ENCODE measurements at places on chromosomes 7 and 10. TPM values are rescaled to one million over a fixed set of nuclear protein-coding genes. Genes with fewer than 3 reads are reported as not detected.
A peak's percentile ranks its signal among the peaks of the same experiment; 100 is the strongest.

Gene CFAP70
- total RNA-seq = 3.1 TPM

Gene OR13A1
- total RNA-seq = 0.15 TPM

Gene PTPN20
- 19.1 TPM for total RNA-seq

- no peak overlapping the region for H3K27ac ChIP-seq
- H3K27me3 ChIP-seq = no peaks in the 10 kb centered on the region
- DNase-seq = no peak
Observed at GRCh38 chr10:122124808-122125207, 135.8 kb downstream of the TACC2 start.

DNA sequence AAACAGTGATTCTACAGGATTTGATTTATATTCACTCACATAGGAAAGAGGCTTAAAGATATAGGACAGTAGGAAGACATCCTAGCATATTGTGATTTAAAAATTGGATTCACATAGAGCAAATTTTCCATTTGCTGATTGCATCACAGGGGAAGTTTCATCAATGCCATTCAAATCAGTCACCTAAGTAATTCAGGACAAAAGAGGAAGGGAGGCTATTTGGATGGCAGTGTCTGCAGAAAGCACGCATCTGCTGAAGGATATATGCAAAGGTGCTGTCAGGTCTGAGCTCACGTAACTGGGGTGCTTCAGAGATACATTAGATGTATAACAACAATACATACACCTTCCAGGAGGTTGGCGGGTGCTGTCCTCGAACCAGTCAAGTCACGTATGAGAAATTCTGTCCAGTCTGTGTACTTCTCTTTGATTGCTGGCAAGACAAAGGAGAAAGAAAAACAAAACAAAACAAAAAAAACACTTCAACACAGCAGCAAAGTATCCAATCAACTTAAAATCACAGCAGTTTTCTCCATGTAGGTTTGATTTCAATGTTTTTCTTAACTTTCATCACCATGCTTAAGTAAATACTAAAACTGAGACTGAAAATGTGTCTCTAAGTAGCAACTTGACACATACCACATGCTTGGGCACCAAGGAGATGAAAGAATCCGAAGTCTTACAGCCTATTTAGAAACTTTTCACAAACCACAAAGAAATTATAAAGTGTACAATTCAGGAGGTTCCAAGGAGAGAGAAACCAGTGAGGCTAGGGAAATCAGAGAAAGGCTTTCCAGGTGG, 125.1 kb downstream of the SFMBT2 start:
- DNase-seq = no peak
- H3K4me1 ChIP-seq = no peaks in the 10 kb centered on the region
- no peak overlapping the region for H3K27ac ChIP-seq

DNA sequence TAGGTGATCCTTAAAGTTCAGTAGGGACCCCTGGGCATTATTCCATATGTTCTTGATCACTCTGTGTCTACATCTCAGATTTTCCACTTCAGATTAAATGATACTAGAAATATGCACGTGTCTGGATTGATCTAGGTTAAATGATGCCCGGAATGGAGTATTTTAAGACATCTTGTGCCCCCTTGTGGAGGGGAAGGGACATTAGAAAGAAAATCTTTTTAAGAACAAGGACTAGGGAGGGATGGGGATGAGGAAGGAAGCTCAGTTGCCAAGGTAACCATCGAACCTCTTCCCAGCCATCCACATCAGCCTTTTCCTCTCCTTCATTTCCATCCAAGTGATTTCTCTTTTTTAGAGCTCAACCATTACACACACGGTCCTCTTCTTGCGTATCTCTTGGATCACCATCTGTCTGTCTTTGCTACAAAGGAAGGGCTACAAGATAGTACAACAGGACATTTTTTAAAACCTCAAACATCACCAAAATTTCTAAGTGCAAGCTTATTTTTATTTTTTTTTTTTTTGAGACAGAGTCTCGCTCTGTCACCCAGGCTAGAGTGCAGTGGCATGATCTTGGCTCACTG, 40.5 kb downstream of the PRSS2 start:
- H3K36me3 ChIP-seq = no peaks in the 10 kb centered on the region
- DNase-seq = peak; percentile 78
- no peaks in the 10 kb centered on the region for H3K27me3 ChIP-seq
- H3K27ac ChIP-seq = peak overlapping the region; percentile 96

DNA sequence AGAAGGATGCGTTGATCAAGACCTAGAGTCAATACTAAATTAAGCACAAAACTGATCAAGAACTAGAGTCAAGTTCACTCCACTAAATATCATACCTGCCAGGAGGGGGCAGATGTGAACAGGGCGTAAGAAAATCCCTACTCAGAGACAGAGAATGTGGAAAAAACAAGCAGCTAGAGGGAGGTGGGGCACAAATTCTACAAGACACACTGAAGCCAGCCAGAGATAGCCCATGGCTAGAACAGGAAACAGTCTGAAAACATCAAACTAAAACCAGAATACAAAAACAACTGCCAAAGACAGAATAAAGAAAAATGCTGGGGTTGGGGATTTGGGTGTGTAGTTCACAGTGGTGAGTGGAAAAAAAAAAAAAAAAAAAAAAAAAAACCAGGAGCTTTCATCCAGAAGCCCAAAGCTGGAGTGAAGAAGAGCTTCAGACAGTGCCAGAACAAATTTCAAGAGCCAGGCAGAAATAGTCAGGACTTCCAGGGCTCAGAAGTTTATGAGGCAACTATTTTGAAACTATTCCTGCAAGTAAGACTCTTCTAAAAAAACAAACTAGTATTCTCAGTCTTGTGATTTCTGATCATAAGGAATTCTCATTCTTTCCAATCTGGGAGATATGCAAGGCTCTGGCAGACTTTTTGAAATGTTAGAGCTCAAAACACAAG, 118.3 kb downstream of the CCDC71L start:
- no peak overlapping the region for H3K27ac ChIP-seq
- H3K27me3 ChIP-seq = no peaks in the 10 kb centered on the region
- no peak overlapping the region for H3K4me3 ChIP-seq
- DNase-seq = peak; percentile 61
- no peaks in the 10 kb centered on the region for H3K36me3 ChIP-seq
- H3K4me1 ChIP-seq = peaks cover 8% of the 10 kb centered on the region

- no peaks in the 10 kb centered on the region for H3K4me1 ChIP-seq
- H3K27ac ChIP-seq = no peak overlapping the region
- no peak for DNase-seq
- H3K4me3 ChIP-seq = no peak overlapping the region
- H3K27me3 ChIP-seq = no peaks in the 10 kb centered on the region
Observed at GRCh38 chr7:132996581-132997242, 85.2 kb downstream of the CHCHD3 start.

GRCh38 chr7:115635376-115635775, 395.2 kb downstream of the TFEC start:
- no peak overlapping the region for H3K27ac ChIP-seq
- DNase-seq = peak; percentile 60
- no peaks in the 10 kb centered on the region for H3K27me3 ChIP-seq
- no peak overlapping the region for H3K4me3 ChIP-seq
- peaks cover 14% of the 10 kb centered on the region for H3K4me1 ChIP-seq

DNA sequence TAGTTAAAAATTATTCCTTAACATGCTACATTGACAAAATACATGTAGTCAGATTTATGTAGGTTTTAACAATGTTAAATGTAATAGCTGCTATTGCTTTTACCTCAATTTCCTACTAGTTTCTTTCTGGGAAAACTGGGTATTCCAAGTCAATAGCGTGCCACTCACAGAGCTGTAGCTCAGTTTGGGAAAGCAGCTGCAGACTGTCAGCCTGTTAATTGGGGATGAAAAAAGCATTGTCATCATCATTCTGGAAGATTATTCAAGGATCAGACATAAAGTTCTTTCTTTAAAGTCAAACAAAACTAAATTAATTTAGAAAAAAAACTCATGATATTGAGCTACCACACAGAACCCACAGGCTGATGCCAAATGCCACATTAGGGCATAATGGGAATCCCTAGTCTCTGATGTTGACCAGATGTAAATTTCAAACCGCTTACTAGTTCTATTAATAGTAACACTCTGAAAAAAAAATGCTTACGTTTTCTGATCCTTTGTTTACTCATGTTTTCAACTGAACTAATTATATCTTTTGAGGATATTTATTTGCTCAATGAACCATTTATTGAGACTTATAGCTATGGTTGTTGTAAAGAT, 19.6 kb upstream of the AGMO start:
- no peak overlapping the region for H3K27ac ChIP-seq
- no peaks in the 10 kb centered on the region for H3K36me3 ChIP-seq
- DNase-seq = no peak
- no peak overlapping the region for H3K4me3 ChIP-seq

- no peak for DNase-seq
- no peak overlapping the region for H3K27ac ChIP-seq
- H3K27me3 ChIP-seq = no peaks in the 10 kb centered on the region
Observed at GRCh38 chr10:7027237-7027912, 383.5 kb downstream of the SFMBT2 start.

DNA sequence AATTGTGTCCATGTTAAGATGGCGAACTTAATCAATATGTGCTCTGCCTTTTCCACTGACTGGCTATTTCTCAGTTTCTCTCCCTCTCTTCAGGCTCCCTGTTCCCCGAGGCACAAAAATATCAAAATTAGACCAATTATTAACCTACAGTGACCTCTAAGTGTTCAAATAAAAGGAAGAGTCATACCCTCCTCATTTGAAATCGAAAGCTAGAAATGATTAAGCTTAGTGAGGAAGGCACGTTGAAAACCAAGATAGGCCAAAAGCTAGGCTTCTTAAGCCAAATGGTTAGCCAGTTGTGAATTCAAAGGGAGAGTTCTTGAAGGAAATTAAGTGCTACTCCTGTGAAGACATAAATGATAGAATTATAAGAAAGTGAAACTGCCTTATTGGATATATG, 81.1 kb upstream of the MBL2 start:
- H3K27me3 ChIP-seq = no peaks in the 10 kb centered on the region
- no peak for DNase-seq
- no peak overlapping the region for H3K4me3 ChIP-seq
- no peaks in the 10 kb centered on the region for H3K4me1 ChIP-seq
- no peak overlapping the region for H3K27ac ChIP-seq

DNA sequence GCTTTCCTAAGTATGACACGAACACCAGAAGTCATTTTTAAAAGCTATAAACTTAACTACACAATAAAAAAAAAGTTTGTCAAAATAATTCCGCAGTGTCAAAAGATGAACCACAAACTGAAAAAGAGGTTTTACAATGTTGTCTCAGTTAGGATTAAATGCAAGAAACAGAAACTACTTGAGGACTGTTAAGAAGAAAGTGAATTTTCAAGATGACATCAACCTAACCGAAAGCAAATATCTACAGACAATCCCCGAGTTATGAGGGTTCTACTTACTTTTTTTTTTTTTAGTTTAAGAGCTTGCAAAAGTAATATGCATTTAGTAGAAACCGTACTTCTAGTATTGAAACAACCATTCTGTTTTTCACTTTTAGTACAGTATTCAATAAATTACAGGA, 62.3 kb downstream of the TFPI2 start:
- H3K36me3 ChIP-seq = no peaks in the 10 kb centered on the region
- no peak overlapping the region for H3K27ac ChIP-seq

DNA sequence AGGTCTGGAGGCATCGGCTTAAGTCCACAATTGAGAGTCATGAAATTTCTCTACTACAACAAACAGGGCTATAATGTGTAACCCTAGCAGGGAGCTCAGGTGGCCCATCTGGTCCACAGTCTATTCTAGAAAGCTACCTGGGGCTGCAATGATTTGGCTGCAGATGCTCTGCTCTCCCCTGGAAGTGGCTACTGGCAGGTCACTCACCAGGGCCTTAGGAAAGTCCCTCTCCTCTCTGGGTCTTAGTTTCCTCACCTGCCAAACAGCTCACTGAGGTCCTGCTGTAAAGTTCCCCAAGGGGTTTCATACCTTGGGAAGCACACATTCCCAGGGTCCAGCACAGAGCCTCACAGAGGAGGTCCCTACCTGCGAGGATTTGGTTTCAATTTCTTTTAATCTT, 2.5 kb downstream of the IGFBP3 start:
- H3K4me3 ChIP-seq = peak overlapping the region; percentile 84
- peak overlapping the region; percentile 36 for H3K27ac ChIP-seq
- DNase-seq = no peak
- H3K4me1 ChIP-seq = peaks cover 28% of the 10 kb centered on the region
- peaks cover 17% of the 10 kb centered on the region for H3K36me3 ChIP-seq

- no peaks in the 10 kb centered on the region for H3K4me1 ChIP-seq
- no peaks in the 10 kb centered on the region for H3K36me3 ChIP-seq
- H3K4me3 ChIP-seq = no peak overlapping the region
- no peaks in the 10 kb centered on the region for H3K27me3 ChIP-seq
- DNase-seq = no peak
Observed at GRCh38 chr10:20314431-20314830, 498.2 kb downstream of the PLXDC2 start.

DNA sequence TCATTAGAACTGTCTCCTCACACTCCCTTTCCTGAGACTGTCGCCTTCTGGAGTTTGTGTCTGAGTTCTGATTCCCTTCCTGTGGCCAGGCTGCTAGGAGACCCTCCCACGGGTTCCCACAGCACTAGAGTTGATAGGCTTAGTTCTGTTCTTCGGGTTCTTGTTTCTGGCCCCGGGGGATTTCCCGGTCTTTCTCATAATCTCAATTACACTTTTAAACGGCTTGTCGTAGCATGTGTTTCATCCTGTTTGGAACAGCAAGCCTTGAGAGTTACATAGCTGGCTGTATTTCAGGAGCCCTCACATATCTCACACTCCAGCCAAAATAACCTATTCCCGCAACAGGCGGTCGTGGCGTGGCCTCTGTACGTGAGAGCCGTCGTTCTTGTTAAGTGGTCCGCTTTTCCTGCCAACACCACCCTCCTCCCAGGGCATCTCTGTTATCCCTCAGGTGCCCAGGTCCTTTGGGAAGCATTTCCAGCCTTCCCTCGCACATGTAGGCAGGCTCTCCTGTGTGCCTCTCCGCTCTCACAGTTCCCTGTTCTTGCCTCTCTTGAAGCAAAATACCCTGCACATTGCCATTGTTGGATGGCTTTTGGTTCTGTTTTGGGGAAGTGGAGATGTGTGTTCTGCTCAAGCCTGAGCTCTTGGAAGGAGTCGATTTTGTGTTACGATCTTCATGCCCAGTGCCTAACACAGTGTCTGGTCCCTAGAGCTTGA, 46.0 kb downstream of the CDC123 start:
- no peak overlapping the region for H3K27ac ChIP-seq
- H3K4me1 ChIP-seq = no peaks in the 10 kb centered on the region
- no peaks in the 10 kb centered on the region for H3K36me3 ChIP-seq
- no peak overlapping the region for H3K4me3 ChIP-seq
- no peaks in the 10 kb centered on the region for H3K27me3 ChIP-seq
- DNase-seq = no peak

GRCh38 chr10:45456822-45457221, 82.8 kb downstream of the ALOX5 start:
- no peak for DNase-seq
- H3K4me1 ChIP-seq = no peaks in the 10 kb centered on the region
- H3K4me3 ChIP-seq = no peak overlapping the region
- no peak overlapping the region for H3K27ac ChIP-seq
- no peaks in the 10 kb centered on the region for H3K27me3 ChIP-seq

DNA sequence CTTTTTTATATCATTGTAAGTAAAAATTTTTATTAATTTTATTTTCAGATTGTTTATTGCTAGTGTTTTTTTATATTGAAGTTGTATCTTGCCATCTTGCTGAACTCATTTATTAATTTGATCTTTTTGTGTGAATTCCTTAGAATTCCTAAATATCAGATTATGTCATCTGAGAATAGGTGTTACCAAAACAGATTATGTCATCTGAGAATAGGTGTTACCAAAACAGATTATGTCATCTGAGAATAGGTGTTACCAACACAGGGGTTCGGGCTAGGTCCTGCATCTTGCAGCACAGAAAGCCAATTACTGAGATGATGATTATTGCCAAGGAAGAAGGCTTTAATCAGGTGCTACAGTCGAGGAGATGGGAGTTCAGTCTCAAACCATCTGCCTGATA, 383.4 kb downstream of the CNTNAP2 start:
- no peak overlapping the region for H3K27ac ChIP-seq
- H3K4me1 ChIP-seq = no peaks in the 10 kb centered on the region
- DNase-seq = no peak
- H3K36me3 ChIP-seq = no peaks in the 10 kb centered on the region
- H3K4me3 ChIP-seq = no peak overlapping the region
- no peaks in the 10 kb centered on the region for H3K27me3 ChIP-seq
